Mammary microvascular endothelial cell (primary cell): ENCODE measurements at places on chromosomes 1 and 21. TPM values are rescaled to one million over a fixed set of nuclear protein-coding genes. Genes with fewer than 3 reads are reported as not detected.

MYBPHL gene
- total RNA-seq = not detected in 2 replicates

PLA2G2C gene
- total RNA-seq = not detected in 2 replicates

KRTAP21-3 gene
- not detected in 2 replicates for total RNA-seq

ZBTB37 gene
- 1.4 and 2.4 TPM in 2 replicates for total RNA-seq

SMIM11 gene
- total RNA-seq = 2.2 and 10.0 TPM in 2 replicates

SPRR1A gene
- total RNA-seq = not detected in 2 replicates

GPR3 gene
- total RNA-seq = 2.0 and 2.1 TPM in 2 replicates

ALX3 gene
- not detected in 2 replicates for total RNA-seq

KCNN3 gene
- 0.40 and 0.64 TPM in 2 replicates for total RNA-seq

CCDC185 gene
- total RNA-seq = not detected in 2 replicates

MAP3K6 gene
- total RNA-seq = 16.9 and 20.6 TPM in 2 replicates

PGLYRP4 gene
- not detected in 2 replicates for total RNA-seq

CRTC2 gene
- 9.1 and 11.6 TPM in 2 replicates for total RNA-seq

LCE2B gene
- not detected in 2 replicates for total RNA-seq

ARHGEF11 gene
- total RNA-seq = 12.2 and 14.2 TPM in 2 replicates

CLIC4 gene
- total RNA-seq = 614 and 615 TPM in 2 replicates

CD84 gene
- total RNA-seq = not detected in 2 replicates

ADORA1 gene
- total RNA-seq = not detected in 2 replicates

SPRR5 gene
- total RNA-seq = not detected in 2 replicates

RNF186 gene
- not detected in 2 replicates for total RNA-seq

TSPEAR gene
- 0.10 TPM in 1 of 2 replicates, not detected in the other for total RNA-seq

SPAG17 gene
- total RNA-seq = not detected in 2 replicates

HENMT1 gene
- total RNA-seq = 2.5 and 3.6 TPM in 2 replicates

DPH5 gene
- total RNA-seq = 27.9 and 36.2 TPM in 2 replicates

OR10J1 gene
- total RNA-seq = not detected in 2 replicates

OR2M3 gene
- total RNA-seq = not detected in 2 replicates

HSPA6 gene
- 0.20 TPM in 1 of 2 replicates, not detected in the other for total RNA-seq

DMRTA2 gene
- not detected in 2 replicates for total RNA-seq

SDC3 gene
- total RNA-seq = 11.9 and 15.7 TPM in 2 replicates

NES gene
- total RNA-seq = 360 and 381 TPM in 2 replicates

PALMD gene
- total RNA-seq = 79.6 and 85.6 TPM in 2 replicates

SMIM1 gene
- total RNA-seq = not detected in 2 replicates

AIRE gene
- 0.15 TPM in 1 of 2 replicates, not detected in the other for total RNA-seq

EDN2 gene
- total RNA-seq = not detected in 2 replicates

S100PBP gene
- 14.8 and 16.4 TPM in 2 replicates for total RNA-seq

CD244 gene
- total RNA-seq = not detected in 2 replicates

WDR64 gene
- not detected in 2 replicates for total RNA-seq

BNIPL gene
- total RNA-seq = not detected in 2 replicates

LIN28A gene
- not detected in 2 replicates for total RNA-seq

SERPINC1 gene
- 0.10 TPM in 1 of 2 replicates, not detected in the other for total RNA-seq

NFIA gene
- 7.6 and 12.2 TPM in 2 replicates for total RNA-seq

CFHR1 gene
- not detected in 2 replicates for total RNA-seq

FCRL2 gene
- not detected in 2 replicates for total RNA-seq

ITGB3BP gene
- 26.2 and 26.6 TPM in 2 replicates for total RNA-seq

PGBD2 gene
- 3.1 and 4.4 TPM in 2 replicates for total RNA-seq

RAB13 gene
- 38.6 and 39.7 TPM in 2 replicates for total RNA-seq

FCRL1 gene
- total RNA-seq = not detected in 2 replicates

GJA8 gene
- not detected in 2 replicates for total RNA-seq

ANKRD34A gene
- 0.05 and 0.07 TPM in 2 replicates for total RNA-seq
